ENCODE measurements at places on chromosomes 11 and 22.
A peak's percentile ranks its signal among the peaks of the same experiment; 100 is the strongest.

GRCh38 chr11:70710601-70711000, 312.3 kb downstream of the CTTN start:
- no peak for DNase-seq

DNA sequence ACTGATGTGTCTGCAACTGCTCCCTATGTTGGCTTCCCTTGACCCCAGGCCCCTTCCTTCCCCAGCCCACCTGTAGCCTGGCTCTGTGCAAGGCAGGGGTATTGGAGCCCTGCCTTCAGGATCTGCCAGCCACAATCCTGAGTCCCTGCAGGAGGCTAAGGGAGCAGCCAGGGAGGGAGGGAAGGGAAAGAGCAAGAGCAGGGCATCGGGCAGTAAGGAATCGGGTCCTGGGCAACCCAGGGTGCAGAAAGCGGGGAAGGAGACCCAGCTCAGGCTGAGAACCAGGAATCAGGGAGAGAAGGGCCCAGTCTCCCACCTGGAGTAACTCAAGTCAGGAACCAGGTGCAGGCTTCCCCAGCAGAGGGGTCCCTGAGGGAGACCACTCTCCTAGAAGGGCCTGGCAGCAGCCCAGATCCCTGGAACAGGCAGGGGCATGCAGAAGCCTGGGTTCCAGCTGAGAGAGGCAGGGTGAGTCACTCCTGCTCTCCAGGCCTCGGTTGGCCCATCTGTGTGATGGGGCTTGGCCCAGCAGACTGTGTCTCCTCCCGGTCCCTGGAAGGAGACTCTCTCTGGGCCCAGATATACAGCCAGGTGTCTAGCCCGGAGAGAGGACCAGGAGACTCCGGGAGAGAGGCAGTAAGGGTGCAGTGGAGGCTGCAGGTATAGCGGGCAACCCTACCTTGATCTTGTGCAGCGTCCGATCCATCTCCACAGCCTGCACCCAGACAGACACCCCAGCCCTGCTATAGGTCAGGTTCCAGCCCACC, 13.4 kb downstream of the STARD10 start:
- DNase-seq: no peak

DNA sequence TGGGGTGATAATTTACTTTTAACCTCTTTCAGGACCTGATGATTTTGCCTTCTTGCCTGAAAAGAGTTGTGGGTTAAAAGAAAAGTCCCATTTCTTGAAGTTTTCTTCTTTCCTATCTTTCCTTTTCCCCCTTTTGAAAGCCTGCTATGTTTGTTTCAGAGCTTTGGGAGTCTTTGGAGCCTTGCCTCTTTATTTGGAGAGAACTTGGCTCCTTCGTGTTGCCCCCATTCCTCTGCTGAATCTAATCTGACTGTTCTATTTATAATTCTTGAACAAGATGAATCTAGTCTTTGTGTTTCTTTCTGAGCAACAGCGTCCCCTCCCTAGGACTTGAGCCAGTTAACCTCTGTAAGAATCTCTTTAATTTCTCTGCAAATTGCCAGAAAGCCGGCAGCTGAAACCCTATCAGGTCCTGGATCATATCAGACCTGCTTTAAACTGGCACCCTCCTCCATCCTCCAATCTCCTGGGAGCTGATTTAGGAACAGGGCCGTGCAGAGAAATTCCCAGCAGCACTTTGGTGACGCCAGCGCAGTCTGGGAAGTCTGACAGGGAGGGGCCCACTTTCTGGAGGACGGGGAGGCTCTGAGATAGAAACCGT, 289.1 kb upstream of the SORL1-AS1 start:
- no peak for DNase-seq

- DNase-seq: no peak
Measured at GRCh38 chr11:124753205-124753604, 1.1 kb upstream of the VSIG2 start.

GRCh38 chr11:123645286-123645975, 9.0 kb downstream of the SCN3B start:
- DNase-seq: no peak

DNA sequence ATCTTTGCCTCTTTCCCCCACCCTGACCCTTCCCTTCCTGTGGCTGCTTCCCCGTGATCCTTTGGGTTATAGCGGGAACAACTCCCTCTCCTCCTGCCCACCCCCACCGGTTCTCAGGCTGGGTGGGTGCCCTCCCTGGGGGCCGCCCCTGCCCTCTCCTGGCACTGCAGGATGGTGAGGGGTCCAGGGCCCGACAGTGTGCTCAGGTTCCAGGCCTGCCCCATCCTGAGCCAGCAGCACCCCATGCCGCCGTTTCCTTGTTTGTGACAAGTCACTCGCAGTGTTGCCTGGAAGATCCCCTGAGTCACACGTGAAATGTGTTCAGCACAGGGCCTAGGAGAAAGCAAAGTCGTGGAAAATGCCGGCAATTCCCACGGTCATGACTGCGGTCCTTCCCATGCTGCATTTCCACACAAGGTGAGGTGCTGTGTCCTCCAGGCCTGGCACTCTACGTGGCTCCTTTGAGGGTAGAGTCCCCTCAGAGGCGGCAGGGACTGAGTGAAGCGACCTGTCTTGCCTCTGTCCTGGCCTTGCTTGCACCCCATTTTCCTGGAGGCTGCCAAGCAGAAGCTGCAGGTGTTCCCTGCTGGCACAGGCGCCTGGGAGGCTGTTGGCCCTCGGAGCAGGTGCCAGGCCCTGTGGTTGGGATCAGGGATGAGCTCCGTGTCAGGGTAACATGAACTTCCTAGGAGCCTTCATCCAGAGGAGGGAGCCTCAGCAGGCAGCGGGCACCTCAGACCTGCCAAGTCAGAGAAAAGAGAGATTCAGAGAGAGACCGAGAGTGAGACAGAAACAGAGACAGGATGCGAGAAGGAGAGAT, 80.5 kb upstream of the LINC01488 start:
- no peak for DNase-seq

- DNase-seq: no peak
Measured at GRCh38 chr11:122100756-122101080, 15.3 kb downstream of the BLID start.

GRCh38 chr11:105229257-105229656, 89.7 kb upstream of the CARD18 start:
- no peak for DNase-seq

DNA sequence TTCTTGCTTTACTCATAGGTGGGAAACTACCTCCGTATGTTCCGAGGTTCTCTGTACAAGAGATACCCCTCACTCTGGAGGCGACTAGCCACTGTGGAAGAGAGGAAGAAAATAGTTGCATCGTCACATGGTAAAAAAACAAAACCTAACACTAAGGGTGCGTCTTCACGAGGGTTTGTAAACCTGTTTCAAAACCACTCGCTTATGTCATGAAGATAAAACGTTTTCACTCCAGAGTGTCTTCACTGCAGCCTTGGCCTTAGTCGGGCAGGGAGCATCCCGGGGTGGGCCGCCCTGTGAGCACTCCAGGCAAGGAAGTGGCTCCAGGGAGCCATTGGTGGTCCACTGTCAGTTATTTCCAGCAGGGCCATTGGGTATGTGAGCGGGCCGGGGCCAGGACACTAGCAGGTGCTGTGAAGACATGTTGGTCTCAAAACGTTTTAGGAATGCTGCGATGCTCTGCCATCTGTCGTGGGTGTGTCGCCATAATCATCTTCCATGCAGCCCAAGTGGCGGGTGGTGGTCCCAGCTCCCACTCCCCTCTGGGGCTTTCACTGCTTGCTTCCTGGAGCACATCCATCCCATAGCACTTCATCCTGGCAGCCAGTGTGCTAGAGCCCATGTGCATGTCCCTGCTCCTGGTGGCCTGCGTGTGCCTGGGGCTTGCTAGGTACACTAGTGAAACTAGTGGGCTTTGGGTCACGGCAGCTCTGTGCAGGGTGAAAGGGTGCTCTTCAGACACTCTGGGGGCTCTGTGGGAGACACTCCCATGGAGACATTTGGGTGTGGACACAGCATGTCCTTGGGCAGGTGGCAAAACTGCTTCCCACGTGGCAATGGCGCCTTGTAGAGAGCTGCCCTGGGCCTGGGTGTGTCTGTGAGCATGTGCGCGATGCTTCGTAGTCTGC, 5.2 kb downstream of the SMARCB1 start:
- no peak for DNase-seq

DNA sequence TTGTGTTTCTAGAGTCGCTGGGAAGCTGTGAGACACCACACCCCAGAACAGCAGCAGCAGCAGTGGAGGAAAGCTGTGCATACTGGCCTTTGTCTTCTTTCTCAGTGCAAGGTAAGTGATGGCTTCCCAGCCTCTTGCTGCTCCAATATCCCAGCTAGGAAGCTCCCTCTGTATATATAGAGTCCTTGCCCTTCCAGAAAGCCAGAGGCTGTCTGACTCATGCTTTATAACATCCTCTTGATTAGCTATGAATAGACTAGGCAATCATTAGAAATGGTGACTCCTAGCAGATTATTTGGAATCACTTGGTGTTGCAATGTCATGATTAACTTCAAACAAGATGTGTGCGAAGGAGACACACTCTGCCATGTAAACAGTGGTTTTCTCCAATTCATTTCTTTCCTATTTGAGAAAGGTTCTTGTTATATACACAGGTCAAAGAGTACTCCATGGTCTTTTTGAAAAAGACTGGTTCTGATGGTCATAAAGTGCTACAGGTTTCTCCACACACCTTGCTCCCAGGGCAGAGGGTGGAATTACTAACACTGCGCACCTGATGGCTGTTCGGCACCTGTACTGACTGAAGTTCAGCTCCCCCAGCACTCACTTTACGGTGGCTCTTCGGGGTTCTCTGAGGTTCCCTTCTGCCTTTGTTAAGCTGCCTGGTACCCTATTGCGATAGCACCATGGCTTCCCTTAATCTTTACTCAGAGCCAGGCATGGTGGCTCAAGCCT, at the start of gene MMP1:
TSS of gene MMP1 (minus strand) at position 149 of the 735 bp plus-strand sequence. CDS start at position 81, 68 bp downstream.
- DNase-seq: no peak

DNA sequence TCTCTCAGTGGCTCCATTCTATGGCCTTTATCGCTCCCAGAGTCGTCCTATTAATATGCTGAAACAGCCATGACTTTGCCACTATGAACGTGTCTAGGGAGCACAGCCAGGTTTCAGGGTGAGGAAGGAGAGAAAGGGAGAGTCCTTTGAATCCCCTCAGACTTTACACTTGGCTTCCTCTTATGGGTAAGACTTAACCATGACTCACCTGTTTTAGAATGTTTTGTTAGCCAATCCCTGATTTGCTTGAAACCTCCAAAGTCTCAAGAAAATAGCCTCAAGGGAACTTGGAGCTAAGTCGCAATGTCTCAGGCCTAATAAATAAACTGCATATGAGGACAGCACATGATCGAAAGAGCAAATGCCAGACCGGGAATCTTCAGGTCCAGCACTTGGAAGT, 131.2 kb upstream of the RCN1 start:
- no peak for DNase-seq

GRCh38 chr11:46729110-46730027, 10.4 kb downstream of the F2 start:
- DNase-seq: no peak

DNA sequence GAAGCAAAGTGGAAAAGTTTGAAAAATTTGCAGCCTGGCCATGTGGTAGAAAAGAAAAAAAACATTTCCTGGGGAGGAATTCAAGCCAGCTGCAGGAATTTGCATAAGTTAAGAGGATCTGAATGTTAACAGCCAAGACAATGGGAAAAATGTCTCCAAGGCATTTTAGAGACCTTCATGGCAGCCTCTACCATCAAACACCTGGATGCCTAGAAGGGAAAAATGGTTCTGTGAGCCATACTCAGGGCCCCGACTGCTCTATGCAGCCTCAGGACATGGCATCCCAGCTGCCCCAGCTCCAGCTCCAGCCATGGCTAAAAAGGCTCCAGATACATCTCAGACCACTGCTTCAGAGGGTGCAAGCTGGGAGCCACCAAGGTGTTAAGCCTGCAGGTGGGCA, 149.1 kb upstream of the SOX6 start:
- no peak for DNase-seq

DNA sequence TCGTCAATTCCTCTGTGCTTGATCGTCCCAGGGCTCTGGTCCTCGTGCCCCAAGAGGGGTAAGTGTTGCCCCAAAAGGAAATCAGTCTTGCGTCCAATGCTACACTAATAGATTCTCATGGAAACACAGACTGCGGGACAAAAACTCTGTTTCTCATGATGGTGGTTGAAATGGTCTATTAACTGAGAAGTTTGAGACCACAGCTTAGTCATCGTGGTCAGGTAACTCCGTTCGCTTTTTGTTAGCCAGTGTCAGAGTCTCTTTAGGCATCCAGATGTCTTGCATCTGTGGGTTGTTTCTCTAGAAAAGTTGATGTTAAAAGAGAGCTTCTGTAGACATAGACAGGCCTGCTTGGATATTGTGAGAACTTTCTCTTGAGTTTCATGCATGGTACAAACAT, 104.6 kb upstream of the SORL1-AS1 start:
- peak; percentile 2 for DNase-seq

DNA sequence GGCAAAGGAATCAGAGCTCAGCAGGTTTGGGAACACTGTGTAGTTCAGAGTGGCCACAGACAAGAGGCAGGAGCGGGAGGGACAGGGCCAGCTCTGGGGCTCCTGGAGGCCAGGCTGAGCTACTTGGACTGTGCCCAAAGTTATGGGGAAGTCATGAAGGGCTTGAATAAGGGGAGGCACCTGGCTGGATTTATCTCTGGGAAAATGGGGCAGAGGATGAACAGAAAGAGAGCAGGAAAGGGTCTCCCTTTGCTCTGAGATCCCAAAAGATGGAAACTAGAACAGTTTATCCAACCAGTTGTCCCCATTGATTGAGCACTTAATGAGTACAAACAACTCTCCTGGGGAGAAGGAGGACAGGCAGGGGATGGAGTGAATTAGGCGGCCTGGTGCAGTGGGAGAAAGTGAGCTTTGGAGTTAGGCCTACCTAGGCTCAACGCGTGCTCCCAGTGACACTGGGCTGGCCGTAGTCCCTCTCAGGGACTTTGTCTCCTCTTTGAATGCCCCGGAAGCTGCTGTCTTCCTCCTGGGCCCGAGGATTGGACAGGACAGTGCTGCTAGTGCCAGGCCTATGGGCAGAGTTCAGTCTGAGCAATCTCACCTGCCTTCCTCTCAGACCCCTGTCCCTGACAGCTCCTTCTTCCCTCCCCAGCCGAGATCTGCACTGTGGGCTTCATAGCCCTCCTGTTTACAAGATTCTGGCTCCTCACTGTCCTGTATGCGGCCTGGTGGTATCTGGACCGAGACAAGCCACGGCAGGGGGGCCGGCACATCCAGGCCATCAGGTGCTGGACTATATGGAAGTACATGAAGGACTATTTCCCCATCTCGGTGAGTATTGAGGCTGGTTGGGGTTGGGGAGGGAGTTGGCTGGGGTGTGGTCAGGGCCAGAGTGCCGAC, 2.0 kb downstream of the MOGAT2 start:
- no peak for DNase-seq

DNA sequence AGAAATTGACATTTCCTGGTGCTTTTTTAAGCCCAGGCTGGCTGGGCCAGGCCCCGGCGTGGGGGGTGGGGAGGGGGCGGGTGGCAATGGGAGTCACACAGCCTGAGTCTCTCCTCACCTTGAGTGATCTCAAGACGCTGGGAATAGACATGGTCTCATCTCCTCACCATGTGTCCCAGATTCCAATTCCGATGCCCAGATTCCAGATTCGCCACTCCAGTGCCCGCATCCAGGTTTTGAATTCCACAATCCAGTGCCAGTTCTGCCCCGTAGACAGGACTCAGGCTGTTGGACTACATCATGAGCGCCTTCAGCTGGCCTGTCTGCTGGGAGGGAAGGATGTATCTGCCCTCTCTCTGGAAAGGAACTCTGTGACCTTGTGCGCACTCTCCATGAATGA, 19.1 kb downstream of the KCNC1 start:
- no peak for DNase-seq

GRCh38 chr11:12239804-12240371, 129.5 kb downstream of the MICAL2 start:
- DNase-seq: no peak

GRCh38 chr11:32154275-32154674, 63.4 kb downstream of the RCN1 start:
- DNase-seq: peak; percentile 14

- no peak for DNase-seq
Measured at GRCh38 chr11:131668500-131669400, 298.3 kb downstream of the NTM start.

- no peak for DNase-seq
Measured at GRCh38 chr11:20864628-20865027, 195.2 kb downstream of the NELL1 start.
